Calu3 (cell line): ENCODE measurements at places on chromosomes 1 and 21. TPM values are rescaled to one million over a fixed set of nuclear protein-coding genes. Genes with fewer than 3 reads are reported as not detected.

DNA sequence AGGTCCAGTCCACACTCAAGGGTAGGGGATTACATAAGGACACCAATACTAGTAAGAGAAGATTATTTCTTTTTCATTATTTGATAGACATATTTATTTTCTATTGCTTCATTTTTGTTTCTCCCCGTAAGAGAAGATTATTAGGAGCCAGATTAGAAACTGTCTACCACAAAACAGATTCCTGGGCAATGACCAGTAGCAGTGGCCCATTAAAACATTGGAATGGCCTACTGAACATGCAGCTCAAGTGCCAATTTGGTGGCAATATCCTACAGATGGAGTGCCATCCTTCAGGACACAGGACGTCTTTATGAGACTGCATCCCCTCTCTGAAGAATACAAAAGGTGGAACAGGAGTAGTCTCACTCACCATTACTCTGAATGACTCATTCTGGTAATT lies 34.0 kb upstream of the ARHGAP29 start:
- no peaks in the 10 kb centered on the region for H3K36me3 ChIP-seq
- H3K4me1 ChIP-seq, result peaks cover 36% of the 10 kb centered on the region
- DNase-seq, result no peak
- H3K27me3 ChIP-seq, result no peaks in the 10 kb centered on the region
- no peak overlapping the region for H3K4me3 ChIP-seq

Gene TIPRL
- 36.6 and 41.6 TPM in 2 replicates for total RNA-seq

- H3K27ac ChIP-seq, result no peak overlapping the region
- no peaks in the 10 kb centered on the region for H3K27me3 ChIP-seq
- DNase-seq, result no peak
- no peaks in the 10 kb centered on the region for H3K36me3 ChIP-seq
- no peaks in the 10 kb centered on the region for H3K4me1 ChIP-seq
- H3K4me3 ChIP-seq, result no peak overlapping the region
Measured at GRCh38 chr1:93720956-93721626, 39.5 kb upstream of the BCAR3 start.

- no peak overlapping the region for H3K4me3 ChIP-seq
- H3K27me3 ChIP-seq, result peaks cover 36% of the 10 kb centered on the region
- H3K36me3 ChIP-seq, result no peaks in the 10 kb centered on the region
- no peaks in the 10 kb centered on the region for H3K4me1 ChIP-seq
- no peak for DNase-seq
Measured at GRCh38 chr1:47785561-47786271, 211.5 kb downstream of the TRABD2B start.

- peaks cover 17% of the 10 kb centered on the region for H3K36me3 ChIP-seq
- peak overlapping the region; percentile 83 for H3K4me3 ChIP-seq
- H3K4me1 ChIP-seq, result no peaks in the 10 kb centered on the region
- peaks cover 47% of the 10 kb centered on the region for H3K27me3 ChIP-seq
- DNase-seq, result no peak
Measured at GRCh38 chr1:220880726-220881506, 1.7 kb downstream of the HLX start.

Gene SYNC
- 0.19 and 0.51 TPM in 2 replicates for total RNA-seq

DNA sequence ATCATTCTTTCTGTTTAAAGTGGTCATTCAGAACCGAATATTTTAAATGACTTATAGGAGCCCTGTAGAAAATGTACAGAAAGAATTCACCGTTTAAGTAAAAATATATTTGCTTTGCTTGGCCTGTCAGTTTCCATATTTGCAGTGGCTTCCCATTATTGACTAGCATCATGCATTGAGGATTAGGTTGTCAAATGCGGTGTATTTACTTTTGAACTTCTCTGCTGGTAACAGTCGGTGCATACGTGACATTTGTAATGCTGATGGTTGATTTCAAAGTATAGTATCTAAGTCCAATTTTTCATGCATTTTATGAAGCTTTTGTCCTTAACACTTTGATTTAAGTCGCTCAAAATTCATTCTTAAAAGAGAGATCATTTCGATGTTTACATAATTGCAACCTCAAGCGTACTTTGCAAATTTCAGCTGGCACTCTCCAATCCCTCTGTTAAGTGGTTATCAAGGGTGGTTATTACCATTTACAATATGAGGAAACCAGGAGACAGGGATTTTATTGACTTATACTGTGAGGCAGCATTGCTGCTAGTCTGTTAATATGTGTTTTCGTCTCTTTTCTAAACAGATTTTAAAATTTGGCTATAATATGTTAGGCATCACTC lies 201.6 kb downstream of the SDCCAG8 start:
- DNase-seq, result no peak
- H3K4me3 ChIP-seq, result no peak overlapping the region
- no peak overlapping the region for H3K27ac ChIP-seq
- no peaks in the 10 kb centered on the region for H3K4me1 ChIP-seq

GRCh38 chr1:94258873-94259331 lies 21.5 kb upstream of the ARHGAP29 start:
- no peaks in the 10 kb centered on the region for H3K36me3 ChIP-seq
- peak overlapping the region; percentile 82 for H3K27ac ChIP-seq
- peak; percentile 29 for DNase-seq
- H3K4me1 ChIP-seq, result peaks cover 64% of the 10 kb centered on the region
